ENCODE measurements at places on chromosomes 7 and 10. TPM values are rescaled to one million over a fixed set of nuclear protein-coding genes. Genes with fewer than 3 reads are reported as not detected.

Gene IKZF5
- 24.9 TPM for total RNA-seq

DNA sequence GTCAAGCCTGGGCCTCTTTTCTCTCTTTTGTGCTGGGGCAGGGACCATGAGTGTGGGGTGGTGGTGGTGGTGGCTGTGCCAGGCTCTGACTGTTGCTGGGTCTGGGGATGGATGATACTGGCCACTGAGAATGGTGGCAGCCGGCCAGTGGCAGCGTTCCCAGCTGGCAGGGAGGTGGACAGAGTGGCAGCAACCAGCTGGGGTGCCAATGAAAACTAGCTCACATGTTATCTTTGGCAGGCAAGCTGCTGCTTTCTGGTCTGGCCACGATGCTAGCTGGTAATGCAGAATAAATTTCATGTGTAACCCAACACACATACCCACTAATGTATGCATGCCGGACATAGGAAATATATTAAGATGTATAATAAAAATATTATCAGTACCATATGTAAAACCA, 95.0 kb upstream of the SLC26A5 start:
- no peak for DNase-seq

- DNase-seq, result no peak
Observed at GRCh38 chr7:106488465-106488864, 172.5 kb downstream of the CCDC71L start.

DNA sequence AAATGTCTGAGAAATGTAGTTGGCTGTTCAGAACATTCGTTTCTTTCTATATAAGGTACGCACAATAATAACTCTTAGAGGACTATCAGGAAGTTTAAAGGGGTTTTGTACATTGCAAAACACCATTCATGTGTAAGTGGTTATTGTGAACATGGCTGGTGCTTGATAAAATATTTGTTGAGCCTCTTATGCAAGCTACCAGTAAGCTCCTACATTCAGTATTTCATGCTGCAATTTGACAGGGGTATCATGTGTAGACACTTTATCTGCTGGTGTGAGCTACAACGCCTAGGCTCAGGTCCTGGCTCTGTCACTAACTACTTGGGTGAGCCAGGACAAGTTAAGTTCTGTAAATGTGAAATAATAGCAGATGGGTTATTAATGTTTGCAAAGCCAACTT, 75.5 kb downstream of the MAP3K8 start:
- no peak for DNase-seq

- no peak for DNase-seq
Observed at GRCh38 chr7:101614098-101614938, 14.8 kb downstream of the MYL10 start.

DNA sequence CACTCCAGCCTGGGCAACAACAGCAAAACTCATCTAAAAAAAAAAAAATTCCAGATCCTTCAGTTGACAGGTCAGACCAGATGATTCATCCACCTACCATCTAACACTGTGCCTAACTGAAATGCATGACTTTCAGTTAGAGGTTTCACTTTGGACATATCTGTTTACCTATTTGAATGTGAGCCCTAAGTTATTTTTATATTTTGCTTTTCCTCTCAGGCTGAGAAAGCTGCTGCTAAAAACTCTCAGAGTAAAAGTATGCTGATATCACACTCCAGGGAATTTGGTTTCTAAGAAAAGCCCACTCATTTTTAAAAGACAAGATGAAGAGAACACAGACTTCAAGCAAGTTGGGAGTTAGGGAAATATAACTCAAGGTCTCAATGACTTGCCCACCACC, 126.0 kb downstream of the SGMS1 start:
- no peak for DNase-seq

- DNase-seq, result no peak
Observed at GRCh38 chr10:8817299-8817698, 762.8 kb downstream of the GATA3 start.

DNA sequence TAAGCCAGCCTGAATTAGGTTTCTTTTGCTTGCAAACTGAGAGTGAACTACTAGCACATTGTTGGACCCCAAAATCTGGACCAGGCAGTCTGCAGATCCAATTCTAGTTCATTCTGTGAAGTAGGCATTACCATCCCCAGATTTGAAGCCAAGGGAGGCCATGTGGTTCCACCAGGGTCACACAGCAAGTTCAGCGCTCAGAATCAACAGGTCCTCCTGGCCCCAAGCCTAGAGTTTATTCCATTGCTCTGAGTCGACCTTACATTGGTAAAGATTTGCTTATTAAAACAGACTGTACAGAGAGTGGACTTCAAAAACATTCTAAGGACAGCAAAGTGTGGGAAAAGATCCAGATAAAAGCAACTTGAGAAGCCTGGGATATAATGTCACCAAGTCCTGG, 50.9 kb downstream of the AFAP1L2 start:
- no peak for DNase-seq

DNA sequence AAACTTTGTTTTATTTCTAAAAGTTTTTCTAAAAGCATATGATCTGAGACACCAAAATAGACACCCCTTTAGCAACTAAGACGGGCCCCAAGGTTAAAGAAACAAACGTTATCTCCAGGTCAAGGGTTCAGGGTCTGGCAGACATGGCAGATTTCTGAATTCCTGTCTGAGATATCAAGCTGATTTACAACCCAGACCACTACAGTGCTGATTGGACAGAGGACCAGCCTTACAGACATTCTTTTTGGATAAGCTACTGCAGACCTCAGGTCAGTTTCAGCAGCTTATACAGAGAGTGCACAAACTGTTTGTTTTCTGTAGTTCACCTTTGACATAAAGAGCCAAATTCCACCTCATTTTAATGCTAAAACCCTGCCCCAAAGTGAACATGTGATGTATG, 34.8 kb downstream of the SVOPL start:
- DNase-seq, result no peak

- no peak for DNase-seq
Observed at GRCh38 chr10:29183301-29183945, 105.4 kb upstream of the LYZL1 start.

- DNase-seq, result no peak
Observed at GRCh38 chr7:20270867-20271266, 53.7 kb upstream of the MACC1 start.

- no peak for DNase-seq
Observed at GRCh38 chr10:81995254-81995653, 120.3 kb downstream of the NRG3 start.
